ENCODE measurements at places on chromosomes 7 and 10.

DNA sequence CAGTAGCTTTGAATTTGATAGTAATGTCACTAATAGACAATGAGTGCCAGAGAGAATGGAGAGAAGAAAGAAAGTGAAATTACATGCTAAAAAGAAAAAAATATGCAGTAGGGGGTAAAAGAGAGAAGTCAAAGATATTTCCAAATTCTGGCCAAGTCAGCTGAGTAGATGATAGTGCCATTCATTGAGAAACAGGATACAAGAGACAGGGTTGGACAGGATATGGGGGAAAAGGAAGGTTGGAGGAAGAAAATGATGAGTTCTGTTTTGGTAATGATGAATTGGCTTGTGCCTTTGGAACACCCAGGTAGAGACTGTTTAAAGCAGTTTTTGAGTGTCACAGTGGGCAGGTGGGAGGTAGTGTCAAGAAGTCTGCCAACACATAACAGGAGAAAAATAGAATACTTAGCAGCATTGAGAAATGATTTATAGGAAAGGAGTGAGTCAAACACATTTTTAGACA lies 78.3 kb downstream of the LRRC17 start:
- DNase-seq, result peak; percentile 10

- DNase-seq, result no peak
Measured at GRCh38 chr10:85635650-85636049, 730.9 kb downstream of the GRID1 start.

GRCh38 chr7:82257118-82257695 lies 186.4 kb downstream of the CACNA2D1 start:
- DNase-seq, result no peak

DNA sequence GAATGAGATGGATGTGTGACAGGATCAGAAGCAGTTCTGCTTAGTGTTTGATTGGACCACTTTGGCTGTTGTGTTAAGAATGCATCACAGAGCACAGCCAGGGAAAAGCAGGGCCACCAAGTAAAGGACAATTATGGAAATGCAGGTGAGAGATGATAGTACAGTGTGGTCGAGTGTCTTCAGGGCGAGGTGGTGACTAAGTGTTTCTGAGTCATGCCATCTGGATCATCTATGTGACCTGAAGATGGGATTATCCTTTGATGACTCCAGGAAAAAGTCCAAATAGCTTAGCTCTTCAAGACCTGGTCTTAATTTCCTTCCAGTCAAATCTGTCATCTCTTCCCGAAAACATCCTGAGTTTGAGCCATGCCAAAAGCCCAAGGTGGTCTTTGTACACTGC lies 523.2 kb upstream of the IGFBP3 start:
- DNase-seq, result no peak

GRCh38 chr10:12697764-12698163 lies 303.7 kb downstream of the CCDC3 start:
- no peak for DNase-seq

DNA sequence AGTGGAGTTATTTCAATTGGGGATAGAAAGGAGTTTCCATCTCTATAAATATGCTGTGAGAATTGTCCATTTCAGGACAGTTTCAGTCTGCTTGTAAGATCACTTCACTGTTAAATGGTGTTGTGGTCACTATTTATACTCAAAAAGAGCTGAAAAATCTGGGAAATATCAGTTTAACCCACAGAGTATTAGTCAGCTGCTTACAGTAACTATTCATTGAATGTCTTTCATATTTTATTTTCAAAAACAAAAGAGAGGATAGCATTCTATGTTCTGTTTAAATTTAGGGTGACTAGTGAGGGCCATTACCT lies 85.4 kb upstream of the PLXDC2 start:
- DNase-seq, result no peak

DNA sequence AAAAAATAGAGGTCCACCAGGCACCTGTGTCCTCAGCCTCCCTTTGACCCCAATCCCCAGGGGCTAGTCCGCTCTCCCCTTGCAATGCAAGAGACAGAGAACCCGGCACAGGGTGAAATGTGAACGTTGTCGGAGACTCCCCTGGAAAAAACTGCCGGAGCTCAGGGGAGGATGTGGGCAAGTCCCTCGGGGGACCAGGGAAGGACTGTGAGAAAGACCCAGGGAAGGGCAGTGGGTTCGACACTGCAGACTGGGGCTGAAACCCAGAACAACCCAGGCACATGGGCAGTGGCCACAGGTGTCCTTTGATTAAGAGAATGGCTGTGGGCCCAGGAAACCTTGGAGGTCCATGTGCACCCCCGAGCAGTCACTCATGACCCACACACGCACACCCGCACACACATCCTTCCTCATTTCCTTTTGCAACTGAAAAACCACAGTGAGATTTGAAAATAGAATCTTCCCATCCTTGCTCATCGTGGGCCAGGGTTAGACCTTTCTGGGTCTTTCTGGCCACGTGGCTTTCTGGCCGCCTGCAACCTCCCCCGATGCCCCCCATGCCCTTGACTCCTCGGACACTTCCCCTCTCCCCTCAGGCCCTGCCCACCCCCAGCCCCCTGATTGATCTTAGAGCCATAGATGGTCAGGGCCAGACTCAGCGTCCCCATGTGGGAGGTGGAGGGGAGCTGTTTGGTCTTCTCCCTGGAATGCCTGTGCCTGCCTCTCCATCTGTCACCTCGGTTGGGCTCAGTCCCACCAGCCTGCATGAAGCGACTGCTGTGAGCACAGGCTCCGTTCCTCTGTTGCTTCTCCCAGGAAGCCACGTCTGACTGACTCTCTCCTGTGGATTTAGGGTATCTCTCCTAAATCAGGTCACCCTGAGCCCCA lies 7.9 kb downstream of the LAT2 start:
- DNase-seq, result peak; percentile 92
